ENCODE measurements at places on chromosomes 16 and 17. TPM values are rescaled to one million over a fixed set of nuclear protein-coding genes. Genes with fewer than 3 reads are reported as not detected.

DNA sequence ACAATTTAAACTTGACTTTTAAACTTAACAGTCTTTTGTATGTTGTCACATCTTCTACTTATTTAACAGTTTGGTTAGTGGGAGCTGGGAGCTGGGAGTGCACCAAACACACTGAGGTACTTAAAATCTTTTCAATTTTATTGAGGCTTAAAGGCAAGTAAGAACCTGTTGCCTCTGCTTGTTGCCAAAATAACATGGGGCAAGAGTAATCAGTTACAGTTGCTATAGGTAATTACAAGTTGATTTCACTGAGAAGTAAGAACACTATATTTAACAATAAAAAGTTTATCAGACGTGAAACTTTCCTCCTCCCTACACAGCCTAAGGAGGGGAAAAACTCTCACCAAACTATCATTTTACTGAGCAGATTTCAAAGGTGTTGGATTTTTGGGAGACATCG lies 135.2 kb downstream of the FTO start:
- no peak for DNase-seq

- no peak for DNase-seq
Measured at GRCh38 chr17:76995387-76996105, 127.3 kb downstream of the MGAT5B start.

MPP3 gene
- 6.9 TPM for total RNA-seq

ATP2A3 gene
- total RNA-seq: 12.4 TPM

GAS2L2 gene
- total RNA-seq: not detected

RNU2-1 gene
- total RNA-seq: not detected

Measured in fibroblast of lung (primary cell).